CD14-positive monocyte (primary cell): ENCODE measurements at places on chromosomes 2 and 18.

DNA sequence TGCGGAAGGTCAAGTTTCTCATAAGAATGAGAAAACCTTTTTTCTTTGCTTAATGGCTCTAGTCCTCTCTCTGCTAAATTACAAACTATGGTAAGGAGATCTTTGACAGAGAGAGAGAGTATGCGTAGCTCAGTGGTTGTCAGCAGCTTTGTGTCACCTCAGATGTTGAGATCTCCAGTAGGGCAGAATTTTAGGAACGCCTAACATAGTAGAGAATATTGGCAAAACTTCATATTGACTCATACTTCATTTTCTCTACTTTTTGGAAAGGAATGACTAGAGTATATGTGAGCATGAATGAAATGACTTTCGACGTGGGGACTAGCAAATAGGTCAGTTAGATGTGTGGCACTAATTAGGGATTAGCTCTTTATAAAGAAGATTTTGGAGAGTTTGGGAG lies 64.0 kb downstream of the WDR7 start:
- DNase-seq, result no peak

GRCh38 chr18:76493213-76494161 lies 1.6 kb downstream of the ZNF516 start:
- DNase-seq, result no peak

- DNase-seq, result no peak
These were observed 683.1 kb upstream of the RAB6C start for GRCh38 chr2:129296396-129296795.

GRCh38 chr18:50614838-50615237 lies 55.0 kb downstream of the MAPK4 start:
- DNase-seq, result no peak

GRCh38 chr2:231065966-231066365 lies 9.3 kb downstream of the PSMD1 start:
- DNase-seq, result no peak

- DNase-seq, result no peak
These were observed 73.2 kb downstream of the BCL11A start for GRCh38 chr2:60480089-60480773.

DNA sequence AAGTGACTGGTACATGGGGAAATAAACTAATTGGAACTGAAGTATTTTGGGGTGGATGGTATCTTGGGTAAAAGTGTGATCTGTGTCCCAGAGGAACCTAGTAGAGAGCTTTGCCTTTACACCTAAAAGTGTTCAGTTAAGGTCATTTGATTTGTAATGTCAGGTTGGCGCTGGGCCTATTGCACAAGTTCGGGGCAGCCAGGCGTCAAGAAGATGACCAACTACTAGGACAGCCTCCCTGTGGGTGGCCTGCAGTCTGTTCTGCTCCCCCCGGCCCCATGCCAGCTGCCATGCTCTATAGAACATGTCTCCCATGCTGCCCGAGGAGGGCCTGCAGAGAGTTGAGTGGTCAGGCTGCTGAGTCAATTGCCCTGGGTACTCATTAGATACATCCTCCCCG lies 10.1 kb downstream of the RRM2 start:
- no peak for DNase-seq

GRCh38 chr2:212712466-212712865 lies 173.9 kb upstream of the ERBB4 start:
- DNase-seq, result no peak

DNA sequence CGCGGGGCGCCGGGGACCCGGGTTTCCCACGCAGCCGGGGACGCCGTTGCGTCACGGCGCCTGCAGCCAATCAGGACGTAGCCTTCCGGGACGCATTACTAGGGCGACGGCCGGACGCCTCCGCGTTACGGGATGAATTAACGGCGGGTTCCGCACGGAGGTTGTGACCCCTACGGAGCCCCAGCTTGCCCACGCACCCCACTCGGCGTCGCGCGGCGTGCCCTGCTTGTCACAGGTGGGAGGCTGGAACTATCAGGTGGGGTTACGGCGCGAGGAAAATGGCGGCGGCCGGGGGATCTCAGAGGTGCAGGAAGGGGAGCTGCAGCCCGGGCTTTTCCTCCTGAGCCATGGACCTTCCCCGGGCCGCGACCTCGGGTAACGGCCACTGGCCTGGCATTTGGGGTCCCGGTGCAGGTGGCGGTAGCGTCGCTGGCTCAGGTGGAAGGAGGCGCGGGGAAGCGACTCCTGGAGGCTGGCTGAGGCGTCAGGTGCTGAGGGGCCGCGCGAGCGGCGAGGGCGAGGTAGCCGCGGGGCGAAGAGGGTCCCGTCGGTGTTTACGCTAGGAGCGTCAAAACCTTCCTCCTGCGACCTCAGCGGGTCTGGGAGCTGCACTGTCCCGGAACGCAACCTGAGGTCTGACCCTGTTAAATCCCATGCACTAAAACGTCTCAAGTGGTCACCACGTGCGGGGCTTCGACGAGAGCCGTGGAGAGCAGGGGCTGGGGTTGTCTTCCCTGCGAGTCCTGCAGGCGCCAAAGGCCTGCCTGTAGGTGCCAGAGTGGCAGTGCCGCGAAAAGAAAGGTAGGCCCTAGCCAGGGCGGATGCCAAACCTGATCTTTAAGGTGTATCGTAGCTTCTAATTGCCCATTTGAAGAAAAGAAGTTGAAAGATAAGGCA lies at the start of gene LCLAT1:
Gene LCLAT1 (plus strand): TSS at position 98 of the 897 bp plus-strand sequence. CDS start 78,345 bp downstream, outside the sequence.
- DNase-seq, result peak; percentile 81

DNA sequence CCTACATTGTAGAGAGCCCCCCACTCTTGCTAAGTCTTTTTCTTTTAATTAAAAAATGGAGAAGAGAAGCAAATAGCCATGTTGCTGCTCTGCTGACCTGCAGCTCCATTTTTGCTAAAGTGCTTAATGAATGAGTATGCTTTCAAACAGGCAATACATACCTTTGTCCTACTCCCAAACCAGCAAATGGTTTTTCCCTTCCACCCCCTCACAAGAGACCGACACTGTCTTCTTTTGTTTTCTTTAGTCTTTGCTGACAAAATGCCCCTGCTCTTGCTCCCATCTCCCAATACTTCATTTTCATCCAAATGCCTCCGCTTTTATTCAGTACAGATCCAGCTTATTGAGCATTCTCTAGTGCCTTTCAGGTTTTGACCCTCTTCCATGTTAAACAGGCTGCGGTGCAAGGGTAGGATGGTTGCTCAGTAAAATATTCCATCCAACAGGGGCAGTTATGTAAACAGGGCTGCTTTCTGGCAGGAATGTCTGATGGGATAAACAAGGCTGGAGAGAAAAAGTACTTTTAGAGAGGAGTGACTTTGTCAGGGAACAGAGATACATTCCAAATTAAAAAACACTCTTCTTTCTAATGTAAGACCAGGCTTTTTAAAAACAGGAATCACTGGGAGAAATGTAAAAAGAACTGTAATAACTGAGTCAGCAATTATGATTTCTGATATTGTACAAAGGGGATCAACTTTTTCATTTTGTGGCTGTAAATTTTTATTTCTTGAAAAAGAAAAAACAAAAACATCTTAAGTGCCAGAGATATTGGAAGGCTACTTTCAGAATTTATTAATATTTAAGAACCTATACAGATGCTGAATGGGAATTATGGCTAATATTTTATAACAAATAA lies 136.8 kb downstream of the MEP1B start:
- DNase-seq, result no peak

- DNase-seq, result no peak
These were observed 9.4 kb upstream of the AGFG1 start for GRCh38 chr2:227462462-227462951.

GRCh38 chr18:40769786-40770185 lies 1185.2 kb upstream of the PIK3C3 start:
- DNase-seq, result no peak

DNA sequence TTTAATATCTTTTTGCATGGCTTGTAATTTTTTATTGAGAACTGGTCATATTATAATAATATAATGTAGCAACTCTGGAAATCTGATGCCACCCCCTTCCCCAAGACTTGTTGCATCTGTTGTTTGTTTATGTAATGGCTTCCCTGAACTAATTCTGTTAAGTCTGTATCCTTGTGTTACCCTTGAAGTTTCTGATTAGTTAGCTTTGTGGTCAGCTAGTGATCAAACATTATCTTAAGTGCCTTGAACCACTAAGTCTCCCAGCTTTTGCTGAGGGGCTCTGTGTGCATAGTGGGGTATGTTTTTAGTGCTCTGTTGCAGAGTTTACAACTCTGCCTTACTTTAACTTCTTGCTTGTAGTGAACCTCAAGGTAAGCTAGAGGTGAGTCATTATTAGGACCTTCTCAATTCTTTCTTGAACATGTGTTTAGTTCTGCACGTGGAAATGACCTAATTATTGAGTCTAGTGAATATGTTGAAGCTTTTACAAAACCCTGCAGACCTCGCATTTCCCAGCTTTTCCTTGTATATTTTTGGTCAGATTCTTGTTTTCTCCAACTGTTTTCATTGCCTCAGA lies 24.8 kb downstream of the SMCHD1 start:
- no peak for DNase-seq

DNA sequence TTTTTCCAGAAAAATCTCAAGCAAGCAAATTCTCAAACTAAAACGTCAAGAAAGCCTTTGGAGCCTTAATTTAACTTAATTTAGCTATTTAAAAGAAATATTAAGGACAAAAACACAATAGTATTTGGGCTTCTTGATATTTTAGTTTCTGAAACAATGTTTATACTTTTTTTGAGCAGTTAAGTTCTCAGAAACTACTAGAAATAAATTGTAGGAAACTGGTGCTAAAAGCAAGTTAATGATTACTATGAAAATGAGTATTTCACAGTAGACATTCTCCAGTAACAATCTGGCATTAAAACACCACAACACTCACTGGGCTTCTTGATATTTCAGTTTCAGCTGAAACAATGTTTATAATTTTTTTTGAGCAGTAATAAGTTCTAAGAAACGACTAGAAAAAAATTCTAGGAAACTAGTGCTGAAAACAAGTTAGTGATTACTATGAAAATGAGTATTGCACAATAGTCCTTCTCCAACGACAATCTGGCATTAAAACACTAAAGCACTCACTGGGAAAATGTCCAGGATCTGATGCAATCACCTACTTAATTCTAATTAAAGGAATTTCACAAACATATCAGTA lies 45.1 kb downstream of the TRAK2 start:
- no peak for DNase-seq
